AG10803 (cell line): ENCODE measurements at places on chromosomes 16 and 17.

DNA sequence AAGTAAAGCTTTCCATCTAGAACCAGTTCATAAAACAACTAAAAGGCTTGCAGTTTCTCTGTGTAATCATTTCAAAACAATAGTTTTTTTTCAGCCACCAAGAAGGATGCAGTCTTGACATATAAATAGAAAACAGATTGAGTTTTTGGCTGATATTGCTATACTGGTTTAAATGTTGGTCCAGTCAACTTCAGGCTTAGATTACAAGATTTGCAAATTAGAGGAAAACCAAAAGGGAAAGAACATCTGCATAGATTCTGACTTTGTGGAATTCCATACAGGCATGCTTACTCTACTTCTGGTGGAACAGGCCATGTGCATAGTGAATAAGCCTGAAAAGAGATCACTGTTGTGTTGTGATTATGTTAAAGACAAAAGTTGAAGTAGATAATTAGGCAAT lies 150.3 kb downstream of the BCAS3 start:
- DNase-seq = peak; percentile 77

- DNase-seq = no peak
Observed at GRCh38 chr16:26220894-26221293, 529.1 kb downstream of the HS3ST4 start.

- no peak for DNase-seq
Observed at GRCh38 chr17:11705111-11705510, 106.8 kb downstream of the DNAH9 start.

DNA sequence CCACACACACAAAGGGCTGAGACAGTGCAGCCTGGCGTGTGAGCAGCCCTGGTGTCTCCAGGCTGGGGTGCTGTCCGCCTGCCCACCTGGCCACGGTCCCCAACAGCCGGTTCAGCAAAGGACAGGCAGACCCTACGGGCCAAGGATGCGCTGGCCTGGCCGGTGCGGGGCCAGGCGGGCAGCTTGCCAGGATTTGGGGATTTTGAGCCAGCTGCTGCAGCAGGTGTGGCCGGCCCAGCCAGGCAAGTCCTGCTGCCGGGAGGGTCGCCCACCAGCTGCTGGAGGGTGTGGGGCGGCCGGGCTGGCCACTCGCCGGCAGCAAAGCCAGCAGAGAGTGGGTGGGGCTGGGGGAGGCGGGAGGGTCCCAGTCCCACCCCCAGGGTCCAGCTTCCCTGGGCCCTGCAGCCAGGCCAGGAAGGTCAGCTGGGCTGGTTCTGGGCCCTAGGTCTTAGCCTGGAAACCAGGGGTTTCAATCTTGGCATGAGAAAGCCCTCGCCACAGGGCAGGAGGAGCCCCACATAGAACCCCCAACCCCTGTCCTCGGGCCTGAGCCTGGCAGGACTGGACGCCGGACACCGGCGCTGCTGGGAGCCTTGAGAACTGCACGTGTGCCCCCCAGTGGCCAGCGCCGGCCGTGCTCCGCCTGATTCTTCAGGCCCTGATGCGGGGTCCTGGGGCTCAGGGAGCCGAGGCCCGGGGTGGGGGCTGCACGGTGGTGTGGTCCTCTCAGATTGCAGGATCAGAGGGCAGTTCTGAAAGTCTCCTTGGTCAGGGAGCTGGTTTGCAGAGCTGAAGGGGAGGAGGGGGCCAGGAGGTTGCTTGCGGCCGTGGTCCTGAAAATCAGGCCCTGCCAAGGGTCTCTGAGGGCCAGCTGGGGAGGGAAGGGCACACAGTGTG lies 17.6 kb upstream of the SSTR5 start:
- peak; percentile 37 for DNase-seq

DNA sequence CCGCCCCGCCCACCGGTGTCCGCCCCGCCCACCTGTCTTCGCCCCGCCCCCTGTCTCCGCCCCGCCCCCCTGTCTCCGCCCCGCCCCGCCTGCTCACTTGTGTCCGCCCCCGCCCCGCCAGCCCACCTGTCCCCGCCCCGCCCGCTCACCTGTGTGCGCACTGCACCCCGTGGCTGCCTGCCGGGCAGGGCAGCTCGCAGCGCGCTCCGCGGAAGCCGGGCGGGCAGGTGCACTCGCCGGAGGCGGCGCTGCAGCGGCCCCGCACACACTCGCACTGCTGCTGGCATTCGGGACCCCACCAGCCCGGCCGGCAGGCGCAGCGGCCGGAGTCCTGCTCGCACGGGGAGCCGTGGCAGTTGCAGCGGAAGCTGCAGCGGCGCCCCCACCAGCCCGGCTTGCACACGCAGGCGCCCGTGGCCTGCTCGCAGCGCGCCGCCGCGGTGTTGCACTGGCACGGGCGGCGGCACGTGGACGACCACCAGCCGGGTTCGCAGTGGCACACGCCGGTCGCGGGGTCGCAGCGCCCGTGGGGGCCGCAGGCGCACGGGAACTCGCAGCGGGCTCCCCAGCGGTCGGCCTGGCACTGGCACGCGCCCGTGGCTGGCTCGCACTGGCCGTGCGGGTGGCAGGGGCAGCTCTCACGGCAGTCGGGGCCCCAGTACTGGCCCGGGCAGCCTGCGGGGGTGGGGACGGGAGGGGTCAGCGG lies 2.1 kb downstream of the SCARF1 start:
- peak; percentile 8 for DNase-seq

GRCh38 chr16:80122115-80122514 lies 418.7 kb upstream of the DYNLRB2 start:
- peak; percentile 76 for DNase-seq

GRCh38 chr17:73228748-73229236 lies 32.9 kb downstream of the CPSF4L start:
- DNase-seq = peak; percentile 85

GRCh38 chr17:38463451-38463858 lies 35.2 kb downstream of the ARHGAP23 start:
- no peak for DNase-seq

- no peak for DNase-seq
Observed at GRCh38 chr17:32314636-32315035, 27.3 kb downstream of the C17orf75 start.

DNA sequence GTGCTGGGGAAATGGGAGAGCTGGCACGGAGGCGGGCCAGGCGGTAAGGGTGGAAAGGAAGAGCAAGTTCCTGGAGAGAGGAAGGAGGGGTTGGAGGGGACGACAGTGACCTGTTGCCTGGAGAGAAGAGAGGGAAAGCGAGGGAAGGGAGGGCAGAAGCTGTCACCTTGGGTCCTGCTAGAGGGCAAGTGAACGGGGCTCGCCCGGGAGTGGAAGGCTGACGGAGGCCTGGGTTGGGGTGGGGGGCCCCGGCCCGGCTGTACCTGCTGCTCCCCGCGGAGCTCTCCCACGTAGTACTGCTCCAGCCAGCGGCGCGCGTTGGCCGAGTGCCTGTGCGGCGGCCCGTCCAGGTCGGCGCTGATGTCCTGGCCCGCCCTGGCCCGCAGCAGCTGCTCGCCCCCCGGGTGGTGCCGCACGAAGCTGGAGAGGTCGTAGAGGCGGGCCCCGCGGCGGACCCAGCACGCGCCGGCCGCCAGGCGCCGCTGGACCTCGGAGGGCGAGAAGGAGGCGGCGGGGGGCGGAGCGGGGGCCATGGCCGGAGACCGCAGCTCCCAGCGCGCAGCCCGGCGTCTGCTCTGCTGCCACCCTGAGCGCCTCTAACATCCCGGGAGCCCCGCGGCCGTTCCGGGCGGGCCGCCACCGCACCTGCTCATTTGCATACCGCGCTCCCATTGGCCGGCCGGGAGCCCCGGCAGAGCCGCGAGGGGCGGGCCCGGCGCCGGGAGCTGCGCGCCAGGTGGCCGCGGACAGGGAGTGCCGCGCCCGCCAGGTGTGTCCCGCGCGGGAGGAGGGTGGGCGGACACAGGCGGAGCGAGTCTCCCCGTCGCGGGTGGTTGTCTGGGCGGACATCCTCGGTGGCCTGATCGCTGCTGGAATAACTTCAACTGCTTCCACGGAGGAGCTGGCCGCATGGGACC lies at the start of gene FA2H:
Gene FA2H, minus strand, starts transcription at position 598 of the 917 bp plus-strand sequence. Its CDS starts 65 bp downstream, at position 533.
- no peak for DNase-seq

DNA sequence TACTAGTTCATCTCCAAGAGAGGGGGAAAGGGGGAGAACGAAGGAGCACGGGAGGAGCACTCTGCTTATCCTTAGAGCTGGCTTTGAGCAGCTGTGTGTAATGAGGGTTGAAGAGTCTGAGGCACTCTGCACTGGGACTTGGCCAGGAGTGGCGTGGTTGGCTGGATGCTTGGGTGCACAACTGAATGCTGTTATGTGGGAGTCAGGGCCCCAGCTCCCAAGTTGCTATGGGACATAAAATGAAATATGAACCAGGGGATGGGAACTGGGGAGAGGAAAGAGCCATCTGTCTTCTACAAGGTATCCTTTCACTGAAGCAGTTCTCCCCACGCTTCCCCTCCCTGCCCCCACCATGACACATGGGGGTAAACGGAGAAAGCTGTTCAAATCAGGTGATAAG lies 105.9 kb upstream of the ANKFN1 start:
- DNase-seq = no peak

GRCh38 chr17:33291248-33292200 lies 1.6 kb downstream of the ASIC2 start:
- peak; percentile 8 for DNase-seq

- DNase-seq = no peak
Observed at GRCh38 chr16:67934306-67935100, 2.1 kb downstream of the PSMB10 start.

- DNase-seq = no peak
Observed at GRCh38 chr17:70268383-70268782, 99.1 kb downstream of the KCNJ2 start.

GRCh38 chr17:73532421-73532901 lies 111.8 kb downstream of the SDK2 start:
- no peak for DNase-seq

DNA sequence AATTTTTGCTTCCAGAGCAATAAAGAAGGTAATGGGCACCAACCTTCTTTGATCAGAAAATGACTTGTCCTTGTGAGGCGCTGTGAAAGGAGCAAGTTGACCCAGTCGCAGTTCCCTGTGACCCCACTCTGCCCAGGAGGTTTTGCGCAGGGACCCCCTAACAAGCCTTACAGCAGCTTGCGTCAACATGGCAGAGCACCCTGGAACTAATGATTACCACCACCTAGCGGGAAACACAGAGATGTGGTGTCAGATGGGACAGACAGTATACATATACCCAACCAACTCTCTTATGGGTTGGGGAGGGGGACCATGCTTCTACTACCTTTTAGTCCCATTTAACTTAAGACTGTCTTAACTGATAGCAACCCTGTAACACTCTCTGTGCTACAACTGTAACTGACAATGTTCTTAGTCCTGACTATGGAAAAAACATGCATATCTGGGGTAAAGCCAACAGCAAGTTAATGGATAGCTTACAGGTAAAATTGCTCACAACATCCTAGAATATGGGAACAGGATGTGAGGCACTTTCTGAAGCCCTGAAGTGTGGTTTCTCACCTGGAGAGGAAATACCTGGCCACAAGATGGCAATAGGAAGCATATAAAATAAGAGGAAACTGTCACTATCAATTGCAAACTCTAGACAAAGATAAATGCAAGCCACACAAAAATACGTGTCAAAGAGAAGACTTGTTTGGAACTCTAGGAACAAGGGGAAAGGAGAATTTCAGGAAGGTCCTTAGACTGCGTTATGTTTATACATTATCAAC lies 3.0 kb downstream of the KARS1 start:
- no peak for DNase-seq

- no peak for DNase-seq
Observed at GRCh38 chr16:50165473-50165872, 12.4 kb downstream of the TENT4B start.

GRCh38 chr16:19621445-19621844 lies 65.9 kb downstream of the VPS35L start:
- DNase-seq = no peak

- DNase-seq = peak; percentile 88
Observed at GRCh38 chr16:87895641-87896141, 26.4 kb upstream of the SLC7A5 start.

- DNase-seq = no peak
Observed at GRCh38 chr16:12906271-12906670, 4.9 kb downstream of the SHISA9 start.

GRCh38 chr16:65244787-65245186 lies 122.9 kb upstream of the CDH11 start:
- DNase-seq = no peak

GRCh38 chr17:10251212-10251948 lies 53.0 kb upstream of the GAS7 start:
- no peak for DNase-seq

DNA sequence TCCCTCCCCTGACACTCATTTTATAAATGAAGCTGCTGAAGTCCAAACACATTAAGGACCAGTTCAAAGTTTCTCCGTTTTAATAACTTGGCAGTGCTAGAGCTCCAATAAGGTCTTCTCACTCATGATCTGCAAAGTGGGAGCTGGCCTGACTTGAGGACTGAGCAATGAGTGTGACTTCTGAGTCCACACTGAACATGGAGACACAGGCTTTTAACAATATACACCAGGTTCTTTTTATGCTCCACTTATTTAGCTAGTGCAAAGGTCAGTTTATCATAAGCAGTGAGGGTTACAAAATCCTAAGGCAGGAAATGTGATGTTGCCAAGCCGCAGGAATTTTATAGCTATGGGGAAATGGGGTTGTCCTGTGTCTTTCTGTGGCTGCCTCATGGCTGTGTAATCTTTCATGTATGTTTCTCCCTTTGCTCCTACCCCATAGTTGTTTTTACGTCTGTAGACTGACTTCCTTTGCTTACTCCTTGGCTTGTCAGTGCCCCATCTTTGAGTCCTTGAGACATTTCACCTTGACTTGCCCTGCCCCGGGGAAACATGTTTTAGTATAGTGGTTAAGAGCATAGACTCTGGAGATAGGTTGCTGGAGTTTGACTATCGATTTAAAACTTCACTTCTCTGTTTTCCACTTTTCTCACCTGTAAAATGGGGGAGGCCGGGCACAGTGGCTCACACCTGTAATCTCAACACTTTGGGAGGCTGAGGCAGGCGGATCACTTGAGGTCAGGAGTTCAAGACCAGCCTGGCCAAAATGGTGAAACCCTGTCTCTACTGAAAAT lies 12.2 kb upstream of the MMD start:
- peak; percentile 93 for DNase-seq

- peak; percentile 82 for DNase-seq
Observed at GRCh38 chr17:77375917-77376651, 235.3 kb downstream of the SEC14L1 start.

DNA sequence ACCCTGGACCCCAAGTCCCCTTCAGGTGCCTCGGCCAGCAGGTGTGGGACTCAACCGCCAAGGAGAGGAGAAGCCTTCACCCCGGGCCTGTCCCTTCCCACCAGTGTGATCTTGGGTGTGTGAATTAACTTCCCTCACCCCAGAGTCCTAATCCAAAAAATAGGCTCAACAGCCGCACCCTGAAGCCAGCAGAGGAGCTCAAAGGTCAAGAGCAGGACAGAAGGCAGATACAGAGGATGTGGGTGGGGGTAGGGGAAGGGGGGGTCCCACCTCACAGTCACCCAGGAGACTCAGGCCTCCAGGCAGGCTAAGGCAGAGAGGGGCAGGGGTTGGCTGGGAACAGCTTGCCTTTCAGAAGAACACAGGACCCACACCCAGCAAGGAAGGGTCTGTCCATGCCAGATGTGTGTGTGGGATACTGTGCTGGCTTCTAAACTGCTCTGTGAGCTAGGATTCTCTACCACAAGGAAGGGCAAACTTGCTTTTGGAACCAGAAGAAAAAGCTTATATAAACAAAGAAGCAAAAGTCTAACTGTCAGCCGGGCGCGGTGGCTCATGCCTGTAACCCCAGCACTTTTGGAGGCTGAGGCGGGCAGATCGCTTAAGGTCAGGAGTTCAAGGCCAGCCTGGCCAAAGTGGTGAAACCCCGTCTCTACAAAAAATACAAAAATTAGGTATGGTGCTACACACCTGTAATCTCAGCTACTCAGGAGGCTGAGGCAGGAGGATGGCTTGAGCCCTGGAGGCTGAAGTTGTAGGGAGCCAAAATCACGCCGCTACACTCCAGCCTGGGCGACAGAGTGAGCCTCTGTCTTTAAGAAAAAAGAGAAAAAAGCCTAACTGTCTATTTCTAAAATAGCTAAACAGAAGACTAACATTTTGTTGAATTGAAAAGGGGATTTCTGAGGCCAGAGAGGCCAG lies 4.6 kb downstream of the PIEZO1 start:
- no peak for DNase-seq
